Adipocyte (in vitro differentiated cells): ENCODE measurements at places on chromosomes 4 and X.

GRCh38 chrX:103475381-103475780, 43.9 kb downstream of the RAB40A start:
- DNase-seq = no peak

DNA sequence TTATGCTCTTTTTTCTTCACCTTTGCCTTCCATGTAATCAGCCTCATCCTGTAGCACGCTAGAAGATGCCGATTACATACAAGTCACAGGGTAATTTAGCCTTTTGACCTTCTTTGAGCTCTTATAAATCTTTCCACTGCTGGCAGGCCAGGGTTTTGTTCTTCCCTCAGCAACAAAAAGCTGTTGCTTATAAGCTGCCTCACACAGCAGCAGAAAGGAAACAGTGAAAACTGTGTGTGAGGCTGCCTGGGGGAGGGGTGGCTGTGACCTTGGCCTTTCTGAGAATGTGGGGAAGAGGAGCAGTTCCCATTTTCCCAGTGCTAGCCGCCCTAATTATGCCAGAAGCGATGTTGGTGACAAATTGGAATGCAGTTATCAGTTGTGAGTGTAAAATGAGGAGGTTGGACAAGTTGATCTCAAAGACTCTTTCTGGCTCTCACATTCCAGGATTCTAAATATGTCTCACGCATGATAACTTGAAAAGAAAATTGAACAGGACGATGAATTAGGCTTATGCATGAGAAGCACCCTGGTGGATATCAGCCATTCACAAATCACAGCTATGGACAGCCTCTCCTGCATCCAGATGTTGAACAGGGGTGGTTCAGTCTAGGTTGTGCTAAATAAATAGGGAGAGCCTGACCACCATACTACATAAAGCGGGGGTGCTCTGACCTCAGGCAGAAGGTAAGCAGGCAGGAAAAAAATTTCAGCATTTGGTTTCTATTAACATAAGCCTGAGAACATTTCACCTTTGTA, 25.7 kb downstream of the SLITRK2 start:
- no peak for DNase-seq

- DNase-seq = no peak
Measured at GRCh38 chr4:82755650-82756049, 42.9 kb downstream of the SCD5 start.

DNA sequence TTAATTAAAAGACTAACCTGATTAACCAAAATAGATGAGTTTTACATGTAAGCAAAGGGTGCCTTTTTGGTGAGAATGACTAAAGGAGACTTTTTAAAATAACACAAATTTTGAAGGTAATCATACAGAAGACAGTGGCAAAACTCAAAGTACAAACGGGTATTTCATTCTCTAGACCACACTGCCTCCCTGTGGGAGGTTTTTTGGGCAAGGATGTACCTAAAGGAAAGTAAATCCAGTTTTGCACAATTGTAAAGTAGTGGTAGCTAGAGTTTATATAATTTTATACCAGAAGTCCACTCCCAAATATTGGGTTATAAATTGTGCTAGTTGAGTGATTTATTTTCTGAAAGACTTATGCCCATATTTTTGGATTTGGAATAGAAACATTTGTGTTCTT, 201.0 kb downstream of the PAPSS1 start:
- peak; percentile 84 for DNase-seq

DNA sequence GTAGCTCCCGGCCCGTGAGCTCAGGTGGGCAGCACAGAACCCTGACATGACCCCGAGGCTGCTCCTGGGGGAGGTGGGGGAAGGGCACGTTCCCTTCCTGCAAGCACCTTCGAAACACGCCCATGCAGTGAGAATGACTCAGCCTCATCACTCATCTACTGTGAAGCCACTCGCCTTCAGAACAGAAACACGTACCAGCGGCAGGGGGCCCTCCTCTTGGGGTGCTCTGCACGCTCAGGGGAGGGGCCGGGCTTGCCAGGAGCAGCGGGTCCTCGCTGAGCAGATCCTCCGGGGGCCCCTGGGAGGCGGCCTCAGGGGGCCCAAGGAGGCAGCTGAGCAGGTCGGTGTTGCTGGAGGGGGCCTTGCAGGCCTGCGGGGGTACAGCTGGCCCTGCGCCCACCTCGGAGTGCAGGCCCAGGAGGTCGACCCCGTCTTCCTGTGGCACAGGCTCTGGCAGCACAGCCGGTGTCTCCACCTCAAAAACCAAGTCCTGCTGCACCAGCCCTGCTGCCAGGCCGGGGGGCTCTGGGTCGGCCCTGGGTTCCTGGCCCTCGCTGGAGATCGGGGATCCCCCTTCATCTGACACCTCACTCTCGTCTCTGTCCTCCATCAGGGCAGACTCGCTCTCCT, 40.9 kb upstream of the CPLX1 start:
- DNase-seq = no peak

- peak; percentile 34 for DNase-seq
Measured at GRCh38 chr4:145546175-145546915, 64.7 kb downstream of the SMAD1 start.

- DNase-seq = no peak
Measured at GRCh38 chrX:8849458-8849857, 48.3 kb upstream of the FAM9A start.

DNA sequence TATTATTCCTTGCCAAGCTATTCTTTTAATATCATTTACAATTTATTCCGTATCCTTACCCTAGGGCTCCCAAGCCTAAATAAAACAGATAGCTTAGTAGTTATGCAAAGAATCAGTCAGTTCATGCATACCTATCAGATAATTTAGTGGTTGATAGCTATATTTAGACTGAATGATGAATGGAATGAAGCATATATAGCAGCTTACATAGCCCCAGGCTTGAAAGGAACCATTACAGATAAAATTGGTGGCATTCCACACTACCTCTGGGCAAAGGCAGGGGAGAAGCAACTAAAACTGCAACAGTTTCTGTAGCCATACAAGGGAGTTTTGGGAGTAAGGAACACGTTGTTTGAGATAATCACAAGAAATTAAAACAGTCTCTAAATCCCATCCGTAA, 2.7 kb downstream of the ACE2 start:
- DNase-seq = no peak

DNA sequence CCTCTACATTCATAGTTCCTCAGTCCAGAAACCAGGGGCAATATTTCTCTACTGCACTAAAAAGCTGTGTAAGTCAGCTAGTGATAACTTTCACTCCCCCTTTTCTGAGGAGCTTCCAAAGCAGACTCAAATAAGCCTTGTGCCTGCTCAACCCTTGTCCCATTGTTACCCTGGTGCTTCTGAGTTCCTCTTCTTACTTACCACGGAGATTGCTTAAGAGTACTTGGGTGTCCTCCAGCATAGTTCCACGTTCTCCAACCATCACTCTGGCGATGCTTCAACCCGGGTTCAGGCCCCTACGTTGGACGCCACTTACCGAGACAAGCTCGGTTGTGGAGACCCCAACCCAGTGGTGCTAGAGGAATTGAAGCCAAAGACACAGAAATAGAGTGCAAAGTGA, 71.6 kb downstream of the ADAM29 start:
- no peak for DNase-seq

- DNase-seq = no peak
Measured at GRCh38 chr4:186920992-186921391, 197.3 kb upstream of the FAT1 start.

GRCh38 chr4:150852216-150852615, 162.9 kb downstream of the LRBA start:
- no peak for DNase-seq

GRCh38 chrX:42934020-42934726, 156.2 kb upstream of the PPP1R2C start:
- no peak for DNase-seq

GRCh38 chr4:77952457-77952856, 89.8 kb downstream of the MRPL1 start:
- DNase-seq = no peak

GRCh38 chrX:129523079-129523911, at the start of gene SMARCA1:
Gene SMARCA1, minus strand, starts transcription at chrX:129523490. Its CDS starts 120 bp downstream, at chrX:129523370.
- peak; percentile 80 for DNase-seq

GRCh38 chr4:6875431-6875831, 34.2 kb upstream of the TBC1D14 start:
- DNase-seq = no peak

DNA sequence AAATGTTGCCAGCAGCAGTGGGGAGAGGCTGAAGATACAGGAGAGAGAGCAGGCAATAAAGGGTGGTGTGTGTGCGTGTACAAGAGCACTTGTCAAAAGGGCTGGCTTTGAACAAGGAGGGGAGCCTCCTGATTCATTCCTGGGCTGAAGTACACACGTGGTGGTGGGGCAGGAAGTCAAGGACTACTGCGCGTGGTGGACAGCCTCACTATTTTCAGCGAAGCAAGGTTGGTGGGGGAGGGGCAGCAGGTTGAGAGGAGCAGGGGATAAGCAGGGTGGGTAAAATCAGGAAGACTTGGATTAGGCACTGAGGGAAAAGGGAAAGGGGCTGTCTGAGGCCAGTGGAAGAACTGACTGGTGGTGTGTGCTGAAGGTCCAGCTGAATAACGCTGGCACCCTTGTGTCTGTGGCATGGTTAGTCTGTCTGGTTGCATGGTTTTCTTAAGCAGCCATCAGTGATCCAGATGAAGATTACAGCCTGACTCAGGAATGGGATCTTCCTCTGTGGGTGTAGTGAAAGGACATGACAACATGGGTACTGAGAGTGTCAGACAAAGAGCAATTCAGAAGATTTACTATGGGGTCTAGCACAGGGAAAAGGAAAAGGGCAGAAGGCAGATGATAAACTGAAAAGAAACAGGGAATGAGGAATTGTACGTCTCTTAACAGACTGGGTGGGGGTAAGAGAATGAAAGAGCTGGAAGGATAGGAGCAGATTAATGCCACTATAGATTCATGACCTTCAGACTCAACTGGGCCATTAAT, 149.8 kb downstream of the CHM start:
- no peak for DNase-seq

- no peak for DNase-seq
Measured at GRCh38 chr4:44804301-44804700, 77.9 kb upstream of the GNPDA2 start.

- DNase-seq = peak; percentile 41
Measured at GRCh38 chrX:56728752-56729151, 291 bp upstream of the NBDY start.

DNA sequence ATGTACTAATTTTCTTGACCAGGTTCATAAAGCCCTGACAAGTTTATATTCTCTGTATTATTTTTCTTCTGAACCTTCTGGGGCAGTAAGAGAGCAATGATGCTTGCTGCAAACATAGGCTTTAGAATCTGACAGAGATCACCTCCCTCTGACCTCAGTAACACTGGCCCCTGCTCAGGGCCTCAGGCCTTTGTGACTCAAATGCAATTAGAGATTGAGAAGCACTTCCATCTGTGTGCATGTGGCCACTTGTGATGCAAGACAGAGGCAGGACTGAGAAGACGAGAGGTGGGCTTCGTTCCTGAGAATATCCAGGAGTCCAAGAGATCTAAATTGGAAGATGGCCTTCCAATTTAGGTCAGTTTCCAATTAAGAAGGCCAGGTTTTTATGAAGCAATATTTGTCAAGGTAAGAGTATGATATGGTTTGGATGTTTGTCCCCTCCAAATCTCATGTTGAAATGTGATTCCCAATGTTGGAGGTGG, 82.8 kb upstream of the VEGFC start:
- DNase-seq = no peak

DNA sequence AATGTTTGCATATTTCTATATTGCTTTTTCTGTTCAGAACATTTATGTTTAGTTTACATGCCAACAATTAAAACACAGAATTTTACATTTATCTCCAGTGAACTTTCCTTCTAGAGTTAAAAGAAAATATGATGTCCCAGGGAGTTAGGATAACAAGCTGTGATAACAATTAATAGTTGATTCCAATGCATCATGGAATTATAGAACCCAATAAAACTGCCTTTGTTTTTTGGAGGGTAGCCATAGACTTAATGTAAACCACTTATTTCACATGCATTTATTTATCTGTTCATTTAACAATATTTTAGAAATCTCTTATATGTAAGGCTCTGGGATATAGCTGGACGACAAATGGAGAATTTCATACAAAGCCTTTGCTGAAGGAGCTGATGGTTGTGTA, 180.0 kb downstream of the CFAP299 start:
- DNase-seq = no peak

- DNase-seq = peak; percentile 73
Measured at GRCh38 chr4:145557720-145558119, 61.5 kb upstream of the MMAA start.

- no peak for DNase-seq
Measured at GRCh38 chr4:116544946-116545345, 540.4 kb downstream of the TRAM1L1 start.

DNA sequence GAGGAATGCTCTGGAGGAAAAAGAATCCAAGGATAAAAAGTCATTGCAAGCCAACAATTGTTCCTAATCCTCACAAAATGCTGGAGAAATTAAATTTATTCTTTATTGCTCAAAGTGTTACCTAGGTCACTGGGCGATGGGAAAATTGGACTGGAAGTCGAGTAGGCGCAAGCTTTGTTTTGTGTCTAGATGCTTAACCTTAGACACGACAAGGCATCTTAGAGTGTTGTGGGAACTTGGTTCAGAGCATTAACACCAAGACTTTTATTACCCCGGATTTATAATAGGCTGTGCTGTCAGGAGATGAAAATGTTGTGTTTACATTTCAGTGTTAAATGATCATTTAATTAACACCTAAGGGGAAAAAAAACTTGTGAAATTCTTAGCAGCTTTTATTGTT, 25.1 kb downstream of the SLIT2 start:
- no peak for DNase-seq

GRCh38 chrX:71872542-71873458, 37.8 kb upstream of the NHSL2 start:
- no peak for DNase-seq

- DNase-seq = peak; percentile 76
Measured at GRCh38 chr4:94457692-94458106, 6.0 kb downstream of the PDLIM5 start.

DNA sequence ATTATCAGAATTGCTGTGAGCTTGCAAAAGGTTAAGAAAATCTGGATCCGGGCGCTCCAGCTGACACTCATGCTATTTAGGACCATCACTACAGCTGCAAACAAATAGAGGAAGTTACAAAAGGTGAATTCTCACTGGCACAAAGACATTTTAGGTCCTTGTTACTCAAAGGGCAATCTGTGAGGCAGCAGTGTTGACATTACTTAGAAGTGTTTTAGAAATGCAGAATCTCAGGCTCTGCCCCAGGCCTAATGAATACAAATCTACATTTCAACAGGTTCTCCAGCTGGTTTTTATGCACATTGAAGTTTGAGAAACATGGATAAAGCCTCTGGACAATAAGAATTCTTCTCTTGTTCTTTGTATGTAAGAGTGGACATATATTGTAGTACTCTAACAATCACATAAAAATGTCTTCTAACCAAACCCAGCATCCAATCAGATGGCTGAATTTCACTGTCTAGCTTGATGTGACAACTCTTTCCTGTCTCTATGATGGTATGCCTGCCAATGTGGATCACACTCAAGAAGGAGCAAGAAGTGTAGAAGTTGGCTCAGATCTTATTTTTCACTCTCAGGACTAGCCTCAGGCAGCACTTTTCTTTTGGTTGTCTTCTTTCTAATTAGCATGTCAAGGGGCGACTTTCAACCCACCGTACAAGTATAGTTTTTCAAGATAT, 18.8 kb downstream of the SLC7A11 start:
- DNase-seq = no peak

- no peak for DNase-seq
Measured at GRCh38 chr4:22029803-22030202, 81.2 kb upstream of the KCNIP4 start.
